ENCODE measurements at places on chromosomes 1 and 21.

DNA sequence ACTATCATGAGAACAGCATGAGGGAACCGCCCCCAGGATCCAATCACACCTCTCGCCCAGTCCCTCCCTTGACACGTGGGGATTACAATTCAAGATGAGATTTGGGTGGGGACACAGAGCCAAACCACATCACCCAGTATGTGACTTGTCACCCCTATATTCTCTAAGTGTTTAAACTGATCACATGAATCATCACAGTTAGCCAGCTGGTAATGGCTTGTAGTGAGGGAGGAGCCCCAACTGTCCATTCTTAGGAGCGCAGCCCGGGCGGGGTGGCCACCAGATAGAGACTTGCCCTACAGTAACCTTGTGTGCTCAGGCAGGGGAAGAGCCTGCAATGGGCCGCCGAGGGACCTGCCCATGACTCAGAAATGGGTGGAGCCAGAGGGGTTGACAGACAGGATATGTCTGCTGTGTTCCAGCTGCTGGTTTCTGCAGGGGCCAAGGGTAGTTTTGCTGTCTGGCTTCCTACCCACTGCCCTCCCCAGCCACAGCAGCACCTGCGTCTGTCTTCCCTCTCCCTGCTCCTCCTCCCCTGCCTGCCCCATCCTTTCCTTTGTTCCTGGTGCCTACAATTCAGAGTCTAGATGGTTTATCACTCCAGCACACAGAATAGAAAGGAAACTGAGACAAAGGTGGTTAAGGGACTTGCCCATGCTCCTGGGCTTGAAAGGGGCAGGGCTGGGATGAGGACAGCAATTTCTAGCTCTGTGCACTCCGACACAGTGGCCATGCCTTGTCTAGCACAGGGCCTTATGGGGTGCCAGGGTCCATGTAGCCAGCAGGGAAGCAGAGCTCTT lies 9.2 kb downstream of the ABCG1 start:
- DNase-seq = peak; percentile 92

GRCh38 chr1:203328714-203329122 lies 22.2 kb downstream of the FMOD start:
- no peak for DNase-seq

- no peak for DNase-seq
These were observed 10.3 kb downstream of the CLIC6 start for GRCh38 chr21:34679051-34679450.

DNA sequence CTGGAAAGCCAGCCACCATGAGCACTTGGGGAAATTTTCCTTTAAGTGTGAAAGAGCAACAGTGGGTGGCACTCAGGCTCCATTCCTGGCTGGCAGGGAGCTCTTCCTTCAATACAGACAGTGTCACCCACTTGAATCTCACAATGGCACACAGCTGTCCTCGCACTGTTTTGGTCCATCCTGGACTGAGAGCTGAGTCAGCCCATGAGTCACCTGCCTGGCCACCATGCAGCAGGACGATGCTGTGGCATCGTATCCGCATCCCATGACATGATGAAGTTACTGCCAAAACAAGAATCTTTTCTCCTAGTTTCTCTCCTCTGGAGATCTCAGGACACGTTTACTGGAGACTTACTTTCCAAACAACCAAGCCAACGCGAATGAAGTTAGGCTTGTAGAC lies 6.0 kb downstream of the TMPRSS2 start:
- no peak for DNase-seq

- no peak for DNase-seq
These were observed 160.2 kb upstream of the COA6 start for GRCh38 chr1:234212764-234213657.

GRCh38 chr1:56376188-56376984 lies 203.0 kb downstream of the PLPP3 start:
- DNase-seq = no peak

- DNase-seq = no peak
These were observed 221.6 kb upstream of the VAMP3 start for GRCh38 chr1:7549277-7550161.

GRCh38 chr1:229252228-229252984 lies 18.5 kb upstream of the RAB4A start:
- DNase-seq = no peak

DNA sequence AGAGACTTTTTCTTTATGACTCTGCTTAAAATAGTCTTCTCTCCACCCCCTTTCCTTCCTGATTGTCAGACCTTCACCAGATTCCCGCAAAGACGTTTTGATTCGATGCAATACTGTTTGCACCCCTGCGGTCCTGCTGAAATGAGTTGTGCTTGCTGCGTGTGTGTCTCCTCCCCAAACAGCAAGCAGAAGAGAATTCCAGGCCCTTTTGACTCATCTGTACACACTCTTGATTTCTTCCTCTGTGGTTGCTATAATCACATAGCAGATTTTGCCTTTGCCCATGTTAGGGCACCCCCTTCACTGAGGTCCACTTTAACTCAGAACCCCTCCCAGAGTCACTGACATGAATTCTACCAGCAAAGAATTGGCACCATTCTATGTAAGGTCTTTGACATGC lies 136.5 kb downstream of the ZZZ3 start:
- DNase-seq = no peak

DNA sequence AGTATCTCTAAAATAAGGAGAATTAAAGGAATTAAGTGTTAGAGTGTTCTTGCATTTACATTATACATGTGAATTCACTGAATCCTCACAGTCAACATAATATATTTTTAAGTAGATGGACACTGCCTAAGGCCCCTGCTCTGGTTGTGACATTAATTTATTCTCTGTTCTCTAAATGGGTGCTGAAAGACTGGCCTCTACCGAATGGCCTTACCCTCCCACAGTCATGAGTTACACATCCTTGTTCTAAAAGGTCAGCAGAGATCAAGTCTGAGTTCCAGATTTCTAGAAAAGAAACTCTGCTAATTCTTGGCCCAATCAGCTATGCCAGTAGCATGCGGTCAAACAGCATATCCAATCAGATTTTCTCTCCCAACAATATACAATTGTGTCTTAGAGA lies 193.2 kb downstream of the TM2D1 start:
- DNase-seq = no peak

DNA sequence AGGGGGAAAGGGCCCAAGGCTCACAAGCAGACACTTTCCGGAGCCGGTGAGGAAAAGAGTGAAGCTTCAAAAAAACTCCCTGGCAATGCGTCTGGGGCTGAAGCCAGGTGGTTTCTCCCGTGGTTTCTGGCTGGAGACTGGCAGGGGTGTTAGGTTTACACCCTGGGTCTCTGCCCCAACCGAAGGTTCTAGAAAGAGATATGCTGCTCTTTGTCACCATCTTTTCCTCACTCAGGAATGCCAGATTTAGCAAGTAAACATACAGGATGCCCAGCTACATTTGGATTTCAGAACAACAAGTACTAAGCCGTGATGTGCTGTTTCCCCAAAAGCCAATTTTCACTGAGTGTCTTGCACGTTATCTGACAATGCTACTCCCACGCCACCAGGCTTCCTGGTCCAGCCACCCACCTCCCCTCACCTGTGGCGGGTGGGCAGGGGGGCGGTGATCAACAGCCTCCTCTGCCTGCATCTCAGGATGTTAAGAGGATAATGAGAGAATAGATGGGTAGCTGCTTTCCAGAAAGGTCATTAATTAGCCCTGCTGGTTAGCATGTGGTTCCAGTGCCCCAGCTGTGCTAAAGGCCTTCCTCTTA lies 69.6 kb upstream of the OLIG2 start:
- no peak for DNase-seq

- DNase-seq = no peak
These were observed 8.7 kb downstream of the TACSTD2 start for GRCh38 chr1:58568271-58568860.

DNA sequence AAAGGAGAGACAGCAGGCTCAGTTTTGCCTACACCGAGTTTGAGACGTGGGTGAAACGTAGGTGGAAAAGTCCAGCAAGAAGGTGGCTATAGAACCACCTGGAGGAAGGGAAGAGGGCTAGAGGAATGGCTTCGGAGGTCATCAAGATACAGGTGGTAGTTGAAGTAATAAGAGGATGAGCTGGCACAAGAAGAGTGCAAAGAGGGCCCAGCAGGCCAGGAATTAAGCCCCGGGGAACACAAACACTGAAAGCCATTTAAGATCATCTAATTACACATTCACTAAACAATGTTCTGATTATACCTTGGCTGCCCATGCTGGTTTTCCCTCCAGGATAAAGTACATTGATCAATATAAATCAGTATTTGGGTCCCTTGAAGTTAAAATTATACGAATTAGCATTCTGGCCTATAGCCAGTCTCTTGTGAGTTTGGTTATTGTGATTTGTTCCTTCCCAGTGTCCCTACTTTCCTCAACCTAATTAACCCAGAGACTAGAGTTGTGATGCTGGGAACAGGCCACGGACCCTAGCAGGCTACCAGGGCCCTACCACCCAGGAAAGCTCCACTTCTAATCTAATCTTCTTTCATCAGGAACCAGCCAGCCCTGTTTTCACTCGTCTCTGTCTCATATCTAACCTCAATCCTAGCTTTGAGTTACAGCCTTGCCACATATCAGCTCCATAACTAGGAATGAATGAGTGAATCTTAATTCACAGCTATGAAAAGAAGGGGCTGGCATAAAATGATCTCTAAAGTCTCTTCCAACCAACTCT lies 26.4 kb upstream of the PPP1R15B start:
- no peak for DNase-seq

DNA sequence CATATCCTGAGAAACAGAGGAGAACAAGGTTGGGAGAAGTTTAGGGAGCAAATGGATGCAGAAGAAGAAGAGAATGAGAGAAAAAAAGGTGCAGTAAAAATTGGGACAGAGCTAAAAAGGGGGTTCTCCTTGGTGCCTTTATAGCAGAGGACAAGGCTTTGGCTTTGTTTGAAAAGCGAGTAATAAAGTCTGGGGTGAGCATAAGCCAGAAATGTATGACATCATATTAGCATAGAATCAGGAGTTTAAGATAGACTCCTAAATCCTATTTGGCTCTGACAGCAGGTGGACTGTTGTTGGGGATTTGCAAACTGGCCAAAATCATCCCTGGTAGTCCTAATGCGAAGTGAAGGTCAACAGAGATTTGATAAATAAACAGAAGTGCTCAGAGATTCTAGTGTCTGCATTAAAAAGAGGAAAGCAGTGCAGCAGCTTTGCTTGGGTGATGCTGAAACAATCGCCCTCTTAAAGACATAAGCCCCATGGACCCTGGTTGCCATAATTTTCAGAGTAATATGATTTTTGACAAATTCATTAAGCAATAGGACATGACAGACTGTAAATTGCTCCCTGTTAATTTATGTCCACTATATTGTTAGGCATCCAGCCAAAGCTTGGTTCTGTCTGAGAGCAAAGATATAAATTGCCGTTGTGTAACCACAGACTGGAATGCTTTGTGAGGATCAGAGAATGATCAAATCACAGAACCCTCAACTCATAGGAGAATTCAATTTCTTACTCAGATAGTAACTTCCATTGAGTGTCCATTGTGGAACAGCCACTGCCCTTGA lies 385.0 kb upstream of the NFIA start:
- DNase-seq = no peak

- DNase-seq = no peak
These were observed 69.7 kb upstream of the USP24 start for GRCh38 chr1:55284856-55285255.

- no peak for DNase-seq
These were observed 1.1 kb upstream of the DMBX1 start for GRCh38 chr1:46488343-46489168.

DNA sequence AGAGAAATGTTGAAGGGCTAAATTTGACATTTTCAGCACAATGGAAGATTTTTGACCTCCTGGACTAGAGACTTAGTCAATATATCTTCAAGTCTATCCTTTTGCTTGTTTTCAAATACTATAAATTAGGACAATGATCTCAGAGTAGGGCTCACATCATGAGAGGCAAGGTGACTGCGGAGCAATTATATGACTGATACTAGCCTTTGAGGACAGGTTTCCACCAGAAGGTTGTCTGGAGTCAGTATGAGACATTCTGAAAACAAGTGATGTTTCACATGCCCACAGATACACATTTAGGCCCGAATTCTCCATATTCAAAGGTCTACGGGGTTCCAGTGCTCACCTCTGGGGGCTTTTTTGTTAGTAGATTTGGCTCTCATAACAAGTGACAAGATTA lies 142.3 kb upstream of the SAMSN1 start:
- DNase-seq = no peak

DNA sequence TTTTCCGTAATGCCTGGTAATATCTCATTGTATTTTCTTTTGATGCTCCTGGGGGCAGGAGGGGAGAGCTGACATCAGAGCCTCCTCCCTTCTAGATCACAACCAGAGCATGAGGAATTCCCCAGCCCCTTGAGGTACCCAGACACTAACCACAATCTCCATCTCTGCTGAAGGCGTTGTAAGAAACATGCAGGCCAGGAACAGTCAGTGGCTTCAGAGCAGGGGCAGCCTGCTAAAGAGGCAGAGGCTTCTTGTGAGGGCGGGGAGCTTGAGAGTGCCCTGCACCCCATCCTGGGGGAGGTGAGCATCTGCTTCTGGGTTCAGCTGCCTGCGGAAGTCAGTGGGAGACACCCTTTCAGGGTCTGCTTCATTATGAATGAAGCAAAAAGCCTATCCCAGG lies 19.0 kb downstream of the MAPKAPK2 start:
- DNase-seq = peak; percentile 61

GRCh38 chr1:220956501-220957232 lies 77.4 kb downstream of the HLX start:
- DNase-seq = no peak

- no peak for DNase-seq
These were observed 30.5 kb downstream of the DEGS1 start for GRCh38 chr1:224213438-224214119.

GRCh38 chr1:17437580-17438317 lies 1.7 kb downstream of the RCC2 start:
- peak; percentile 65 for DNase-seq

DNA sequence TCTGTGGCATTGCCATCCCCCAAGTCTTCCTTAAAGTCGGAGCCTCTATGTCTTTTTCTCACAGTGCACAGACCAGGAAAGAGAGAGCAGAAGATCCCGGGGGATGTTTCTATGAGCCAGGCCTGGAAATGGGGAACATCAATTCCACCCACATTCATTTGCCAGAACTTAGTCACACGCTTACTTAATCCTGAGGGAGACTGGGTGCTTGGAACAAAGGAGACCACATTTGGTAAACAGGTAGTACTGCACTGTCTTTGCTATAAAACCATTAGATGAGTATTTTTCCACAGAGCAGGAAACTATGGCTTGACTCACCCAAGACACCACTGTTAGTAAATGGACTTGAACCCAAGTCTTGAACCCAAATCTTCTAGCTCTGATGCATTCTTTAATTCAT lies 60.7 kb upstream of the CTTNBP2NL start:
- DNase-seq = no peak

DNA sequence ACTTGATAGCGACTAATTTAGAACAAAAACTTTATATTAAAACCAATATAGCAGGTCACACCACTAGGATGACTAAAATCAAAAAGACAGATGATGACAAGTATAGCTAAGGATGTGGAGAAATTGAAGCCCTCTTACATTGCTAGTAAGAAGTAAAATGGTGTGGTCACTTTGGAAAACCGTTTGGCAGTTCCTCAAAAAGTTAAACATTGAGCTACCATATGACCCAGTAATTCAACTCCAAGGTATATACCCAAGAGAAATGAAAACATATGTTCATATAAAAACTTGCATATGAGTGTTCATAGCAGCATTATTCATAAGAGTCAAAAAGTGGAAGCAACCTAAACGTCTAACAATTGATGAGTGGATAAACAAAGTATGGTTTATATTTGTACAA lies 13.0 kb upstream of the SERINC2 start:
- no peak for DNase-seq
